ENCODE measurements at places on chromosomes 1 and 21.

- DNase-seq: no peak
Observed at GRCh38 chr1:209268479-209268878, 315.0 kb upstream of the CAMK1G start.

- DNase-seq: no peak
Observed at GRCh38 chr1:218462587-218462986, 117.5 kb downstream of the TGFB2 start.

- no peak for DNase-seq
Observed at GRCh38 chr1:174689524-174689923, 241.8 kb downstream of the GPR52 start.

GRCh38 chr1:181151378-181152326, 63.2 kb downstream of the IER5 start:
- no peak for DNase-seq

- no peak for DNase-seq
Observed at GRCh38 chr1:110637475-110637874, 31.3 kb upstream of the KCNA2 start.

DNA sequence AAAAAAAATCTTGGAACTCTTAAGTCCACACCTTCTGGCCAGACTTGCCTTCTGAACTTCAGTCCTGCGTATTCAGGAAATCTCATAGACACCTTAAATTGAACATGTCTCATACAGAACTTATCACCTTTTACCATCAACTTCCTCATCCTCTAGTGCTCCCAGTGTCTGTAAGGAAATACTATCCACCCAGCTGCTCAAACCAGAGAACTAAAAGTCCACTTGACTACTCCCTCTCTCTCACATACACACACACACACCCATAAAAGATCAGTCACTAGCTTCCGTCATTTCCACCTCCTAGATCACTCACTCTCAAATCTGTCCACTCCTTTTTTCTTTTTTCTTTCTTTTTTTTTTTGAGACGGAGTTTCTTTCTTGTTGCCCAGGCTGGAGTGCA, 10.9 kb upstream of the CAP1 start:
- DNase-seq: no peak

- no peak for DNase-seq
Observed at GRCh38 chr1:220529521-220530020, 1.6 kb downstream of the MARK1 start.

- no peak for DNase-seq
Observed at GRCh38 chr1:229253151-229253974, 17.5 kb upstream of the RAB4A start.

- DNase-seq: no peak
Observed at GRCh38 chr1:13813398-13814012, 113.5 kb downstream of the PRDM2 start.

GRCh38 chr1:246784621-246785493, 60.6 kb downstream of the SCCPDH start:
- DNase-seq: no peak

- DNase-seq: no peak
Observed at GRCh38 chr1:51924455-51924854, 45.9 kb upstream of the NRDC start.

GRCh38 chr1:160644399-160644798, 2.4 kb downstream of the SLAMF1 start:
- DNase-seq: no peak

- no peak for DNase-seq
Observed at GRCh38 chr1:39183503-39184353, 20.8 kb upstream of the MACF1 start.

GRCh38 chr1:9186082-9186859, 48.3 kb upstream of the H6PD start:
- no peak for DNase-seq

DNA sequence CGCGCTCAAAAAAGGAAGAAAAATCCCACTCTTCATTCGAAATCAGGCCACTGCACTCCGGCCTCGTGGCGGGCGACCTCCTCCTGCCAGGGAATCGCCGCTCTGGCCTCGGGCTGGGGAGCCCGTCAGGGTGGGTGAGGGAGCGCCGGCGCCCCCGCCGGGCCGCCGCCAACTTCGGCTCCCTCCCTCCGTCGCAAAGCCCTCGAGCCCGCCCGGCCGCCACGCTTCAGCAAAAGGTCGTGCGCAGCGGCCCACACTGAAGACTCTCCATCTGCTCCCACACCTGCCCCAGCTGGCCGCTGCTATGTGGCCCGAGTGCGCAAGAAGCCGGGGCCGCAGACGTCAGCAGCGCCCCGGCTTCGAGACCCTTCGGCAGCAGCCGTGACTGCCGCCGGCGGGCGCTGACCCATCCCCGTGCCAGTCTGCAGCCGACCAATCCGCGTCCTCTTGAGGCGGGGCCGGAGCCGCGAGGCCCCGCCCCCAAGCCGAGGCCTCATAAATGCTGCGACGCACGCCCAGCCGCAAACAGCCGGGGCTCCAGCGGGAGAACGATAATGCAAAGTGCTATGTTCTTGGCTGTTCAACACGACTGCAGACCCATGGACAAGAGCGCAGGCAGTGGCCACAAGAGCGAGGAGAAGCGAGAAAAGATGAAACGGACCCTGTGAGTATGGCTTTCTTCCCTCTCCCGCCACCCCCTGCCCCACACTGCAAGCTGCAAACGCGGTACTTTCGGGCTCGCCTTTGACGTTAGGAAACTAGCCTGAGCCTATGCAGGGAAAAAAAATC, at the start of gene RGS2:
RGS2 (plus strand) TSS at position 522 of the 789 bp plus-strand sequence; CDS start at position 555, 33 bp downstream.
- DNase-seq: peak; percentile 86

DNA sequence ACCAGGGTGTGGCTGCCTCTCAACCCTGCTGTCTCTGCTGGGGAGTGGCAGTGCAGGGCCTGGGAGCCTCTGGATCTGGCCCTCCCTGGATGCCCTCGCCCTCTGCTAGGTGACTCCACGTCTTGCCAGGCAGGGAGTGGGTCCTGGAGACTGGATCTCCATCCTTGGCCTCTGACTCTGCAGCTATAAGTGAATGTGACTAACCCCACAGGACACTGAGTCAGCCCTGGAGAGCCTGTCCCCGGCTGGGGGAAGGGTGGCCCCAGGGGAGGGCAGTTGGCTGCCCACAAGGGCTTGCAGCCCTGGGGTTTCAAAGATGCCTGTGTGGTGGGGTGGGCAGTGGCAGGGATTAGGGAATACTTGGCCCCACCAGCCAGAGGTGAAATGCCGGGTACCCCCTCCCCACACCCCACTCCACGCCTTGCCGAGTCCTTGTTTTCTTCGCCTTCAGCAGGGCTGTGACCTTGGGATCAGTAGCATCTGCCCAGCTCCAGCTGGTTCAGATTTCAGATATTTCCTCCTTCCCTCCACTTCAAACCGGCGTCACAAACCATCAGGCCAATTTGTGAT, 1.9 kb upstream of the MYBPH start:
- DNase-seq: no peak

GRCh38 chr1:174044418-174045222, 22.5 kb upstream of the RC3H1 start:
- no peak for DNase-seq

DNA sequence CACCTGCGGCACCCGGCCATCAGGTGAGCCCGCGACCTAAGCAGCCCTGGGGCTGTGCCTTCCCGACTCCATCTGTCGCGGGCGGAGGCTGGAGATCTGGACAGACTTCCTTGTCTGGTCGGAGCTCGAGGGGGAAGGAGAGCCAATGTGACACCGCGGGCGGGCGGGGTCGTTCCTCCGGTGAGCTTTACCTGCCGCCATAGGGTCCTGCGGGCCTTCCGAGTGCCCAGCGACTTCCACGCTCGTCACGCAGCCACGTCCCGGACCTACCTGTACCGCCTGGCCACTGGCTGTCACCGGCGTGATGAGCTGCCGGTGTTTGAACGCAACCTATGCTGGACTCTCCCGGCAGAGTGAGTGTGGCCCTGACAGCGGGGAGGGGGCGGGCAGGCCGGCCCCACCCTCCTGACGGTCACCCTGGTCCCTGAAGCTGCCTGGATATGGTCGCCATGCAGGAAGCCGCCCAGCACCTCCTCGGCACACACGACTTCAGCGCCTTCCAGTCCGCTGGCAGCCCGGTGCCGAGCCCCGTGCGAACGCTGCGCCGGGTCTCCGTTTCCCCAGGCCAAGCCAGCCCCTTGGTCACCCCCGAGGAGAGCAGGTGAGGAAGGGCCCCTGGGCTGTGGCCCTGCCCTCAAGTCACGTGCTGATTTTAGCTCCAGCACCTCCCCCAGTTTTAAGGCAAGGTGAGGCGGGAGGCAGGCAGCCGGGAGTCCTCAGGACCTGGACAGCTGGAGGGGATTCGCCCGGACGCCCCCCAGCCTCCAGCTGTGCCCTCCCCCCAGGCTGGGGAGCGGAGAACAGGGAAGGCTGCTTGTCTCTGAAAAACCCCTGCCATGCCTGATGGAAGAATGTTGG, 1.1 kb downstream of the PUSL1 start:
- DNase-seq: no peak

DNA sequence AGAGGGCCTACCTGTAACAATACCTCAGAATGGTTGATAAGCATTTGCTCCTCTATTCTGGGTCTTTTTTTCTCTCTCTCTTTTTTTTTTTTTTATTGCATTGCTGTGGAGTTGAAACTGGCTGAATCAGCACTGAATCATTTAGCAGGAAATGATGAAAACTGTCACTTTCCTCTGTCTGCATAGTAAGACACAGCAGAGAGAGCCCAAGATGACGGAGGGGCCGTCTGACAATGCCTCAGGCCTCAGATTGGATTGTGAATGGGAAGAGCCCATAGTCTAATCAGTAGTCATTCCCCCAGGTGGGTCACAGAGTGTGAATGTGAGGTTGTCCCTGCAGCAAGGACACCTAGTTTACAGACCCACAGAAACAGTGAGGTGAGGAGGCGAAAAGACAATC, 193.2 kb upstream of the PLXNA2 start:
- no peak for DNase-seq

DNA sequence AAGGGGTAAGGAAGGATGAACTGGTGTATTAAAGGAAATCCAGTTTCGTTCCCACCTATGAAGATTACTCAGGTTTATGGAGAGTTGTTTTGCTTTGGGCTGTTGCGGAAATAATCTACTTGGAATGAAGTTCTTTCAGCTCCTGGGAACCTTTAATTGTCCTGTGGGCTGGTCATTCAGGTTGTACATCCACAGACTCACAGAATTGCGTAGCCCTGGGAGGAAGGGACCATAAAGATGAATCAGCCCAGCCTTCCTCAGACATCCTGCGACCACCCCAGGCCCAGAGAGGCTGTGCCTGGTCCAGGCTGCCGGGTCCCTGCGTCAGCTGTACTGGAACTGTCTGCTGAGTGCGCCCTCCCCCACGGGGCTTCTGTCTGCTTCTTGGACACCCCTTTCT, 72.7 kb downstream of the GALNT2 start:
- no peak for DNase-seq

DNA sequence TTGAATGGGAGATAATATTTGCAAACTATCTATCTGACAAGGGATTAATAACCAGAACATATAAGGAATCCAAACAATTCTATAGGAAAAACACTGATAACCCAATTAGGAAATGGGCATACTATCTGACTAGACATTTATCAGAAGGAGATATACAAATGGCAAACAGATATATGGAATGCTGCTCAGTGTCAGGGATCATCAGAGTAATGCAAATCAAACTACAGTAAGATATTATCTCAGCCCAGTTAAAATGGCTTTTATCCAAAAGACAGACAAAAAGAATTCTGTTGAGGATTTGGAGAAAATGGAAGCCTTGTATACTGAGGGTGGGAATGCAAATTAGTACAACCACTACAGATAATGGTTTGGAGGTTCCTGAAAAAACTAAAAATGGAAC, 758.0 kb upstream of the B3GALT2 start:
- no peak for DNase-seq

DNA sequence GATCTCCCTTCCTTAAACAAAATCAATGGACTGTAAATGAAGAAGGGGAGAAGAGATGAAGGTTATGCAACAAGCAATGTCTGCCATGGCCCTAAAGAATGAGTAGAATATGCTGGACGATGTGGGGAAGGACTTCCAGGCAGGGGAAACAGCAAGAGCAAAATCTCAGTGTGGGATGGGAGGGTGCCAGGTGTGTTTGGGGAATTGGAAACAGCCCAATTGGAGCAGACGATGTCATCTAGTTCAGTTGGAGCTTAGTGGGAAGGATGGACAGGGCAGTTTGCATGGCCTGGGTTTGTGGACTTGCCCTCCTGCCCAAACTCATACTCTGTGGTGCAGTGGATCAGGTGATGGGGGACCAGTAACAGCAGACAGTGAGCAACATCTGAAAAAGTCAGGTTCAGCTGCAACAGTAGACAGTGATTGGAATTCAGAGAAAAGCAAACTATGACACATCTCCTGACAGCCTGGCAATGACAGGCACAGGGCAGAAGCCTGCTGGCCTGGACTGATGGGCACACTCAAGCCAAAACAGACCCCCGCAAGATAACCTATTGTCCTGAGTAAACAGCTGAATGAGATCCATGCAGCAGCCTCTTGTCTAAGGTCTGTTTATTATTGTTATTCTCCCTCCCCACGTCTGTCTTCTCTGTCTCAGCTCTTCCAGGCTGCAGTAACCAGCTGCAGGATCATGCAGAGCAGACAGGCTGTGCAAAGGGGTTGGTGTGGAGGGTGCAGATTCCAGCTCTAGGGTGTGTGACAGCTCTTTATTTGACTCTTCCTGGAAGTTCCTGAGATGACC, 50.5 kb upstream of the PRELP start:
- no peak for DNase-seq

GRCh38 chr1:63795455-63795854, 21.6 kb downstream of the ROR1 start:
- no peak for DNase-seq

DNA sequence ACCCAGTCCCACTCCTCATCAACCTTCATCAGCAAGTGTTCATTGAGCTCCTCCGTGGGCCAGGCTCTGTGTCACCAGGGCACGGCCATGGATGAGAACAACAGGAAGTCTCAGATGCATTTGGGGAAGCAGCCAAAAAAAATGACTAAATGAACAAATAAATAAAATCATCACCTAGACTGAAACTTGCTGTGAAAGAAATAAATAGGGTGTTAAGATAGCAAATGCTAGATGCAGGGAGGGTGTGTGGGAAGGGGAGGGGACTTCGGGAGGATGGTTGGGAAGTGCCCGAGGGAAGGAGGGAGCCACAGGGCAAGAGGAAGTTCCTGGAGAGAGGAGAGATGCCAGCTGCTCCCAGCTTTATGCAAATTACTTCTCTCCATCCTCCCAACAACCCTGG, 696.7 kb downstream of the PTPRU start:
- DNase-seq: no peak

GRCh38 chr1:39910263-39910662, 8.5 kb upstream of the MYCL start:
- DNase-seq: no peak

DNA sequence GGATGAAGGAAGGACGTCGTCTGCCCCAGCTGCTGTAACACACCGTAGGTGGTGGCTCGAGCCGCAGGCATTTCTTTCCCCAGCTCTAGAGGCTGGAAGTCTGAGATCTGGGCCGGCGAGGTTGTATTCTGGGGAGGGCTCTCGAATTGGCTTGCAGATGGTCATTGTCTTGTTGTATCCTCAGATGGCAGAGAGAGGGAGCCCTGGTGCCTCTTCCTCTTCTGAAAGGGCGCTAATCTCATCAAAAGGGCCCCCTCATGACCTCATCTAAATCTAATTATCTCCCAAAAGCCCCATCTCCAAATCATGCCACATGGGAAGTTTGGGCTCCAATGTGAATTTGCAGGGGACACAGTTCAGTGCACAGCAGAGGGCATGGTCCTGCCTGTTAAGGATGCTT, 109.0 kb downstream of the SIK1 start:
- DNase-seq: no peak

Data from cerebellar nuclear complex (tissue), 1 donor.